Brain pericyte (primary cell): ENCODE measurements at places on chromosomes 7 and 10.

DNA sequence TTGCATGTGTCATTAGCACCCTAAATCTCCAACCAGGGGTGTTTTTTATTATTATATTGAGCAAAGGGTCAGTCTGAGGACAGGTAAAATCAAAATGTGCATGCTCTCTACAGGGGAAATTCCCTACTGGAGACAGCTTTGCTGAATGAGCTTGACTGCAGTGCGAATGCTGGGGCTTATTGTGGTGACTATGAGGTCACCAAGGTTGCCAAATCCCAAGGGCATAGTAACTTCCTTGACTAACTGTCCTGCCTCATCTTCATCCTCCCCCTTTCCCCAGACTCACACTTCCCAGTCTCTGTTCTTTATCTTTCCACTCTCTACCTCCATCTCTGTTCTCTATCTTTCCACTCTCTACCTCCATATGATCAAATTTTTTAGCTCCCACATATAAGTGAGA lies 22.9 kb upstream of the AOC1 start:
- DNase-seq = no peak

DNA sequence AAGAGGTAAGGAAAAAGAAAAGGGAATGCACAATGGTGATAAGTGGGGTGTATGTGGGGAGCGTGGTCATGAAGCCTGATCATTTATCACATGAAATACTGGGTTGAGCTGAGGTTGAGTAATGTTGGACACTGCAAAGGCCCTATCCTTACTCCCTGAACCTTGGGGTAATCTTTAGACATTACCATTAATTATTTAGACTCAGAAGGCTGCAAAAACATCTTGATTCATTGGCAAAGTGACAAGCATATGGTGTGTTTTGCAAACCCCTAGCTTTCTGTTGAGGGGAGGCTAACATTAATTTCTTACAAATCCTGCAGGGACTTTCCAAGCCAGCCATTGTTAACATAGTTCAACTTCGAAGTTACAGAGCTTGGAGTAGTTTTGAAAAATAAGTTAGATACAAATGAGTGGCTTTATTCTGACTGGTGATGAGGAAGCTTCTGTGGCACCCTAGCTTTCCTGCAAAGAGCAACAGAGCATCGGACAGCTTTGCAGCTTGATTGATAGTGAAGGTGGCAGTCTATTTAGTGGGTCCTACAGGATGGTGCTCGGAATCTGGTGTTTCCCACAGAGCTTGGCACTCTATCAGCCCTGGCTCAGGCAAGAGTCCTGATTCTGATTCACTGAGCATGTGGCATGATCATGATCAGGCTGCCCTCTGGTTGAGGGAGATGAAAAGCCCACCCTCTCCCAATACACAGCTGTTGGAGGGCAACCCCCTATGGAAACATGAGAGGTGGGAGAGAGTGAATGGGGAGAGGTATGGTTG lies 153.7 kb upstream of the NPVF start:
- no peak for DNase-seq

- no peak for DNase-seq
Observed at GRCh38 chr10:1199345-1199673, 143.1 kb downstream of the WDR37 start.

DNA sequence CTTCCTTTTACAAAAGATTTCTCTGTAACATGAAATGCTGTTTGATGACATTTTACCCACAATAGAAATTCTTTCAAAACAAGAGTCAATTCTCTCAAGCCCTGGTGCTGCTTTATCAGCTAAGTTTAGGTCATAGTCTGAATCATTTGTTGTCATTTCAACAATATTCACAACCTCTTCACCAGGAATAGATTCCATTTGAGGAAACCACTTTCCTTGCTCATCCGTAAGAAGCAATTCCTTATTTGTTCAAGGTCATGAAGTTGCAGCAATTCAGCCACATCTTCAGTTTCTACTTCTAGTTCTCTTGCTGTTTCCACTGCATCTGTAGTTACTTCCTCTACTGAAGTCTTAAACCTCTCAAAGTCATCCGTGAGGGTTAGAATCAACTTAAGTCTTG lies 315.3 kb downstream of the TYW1 start:
- DNase-seq = no peak

DNA sequence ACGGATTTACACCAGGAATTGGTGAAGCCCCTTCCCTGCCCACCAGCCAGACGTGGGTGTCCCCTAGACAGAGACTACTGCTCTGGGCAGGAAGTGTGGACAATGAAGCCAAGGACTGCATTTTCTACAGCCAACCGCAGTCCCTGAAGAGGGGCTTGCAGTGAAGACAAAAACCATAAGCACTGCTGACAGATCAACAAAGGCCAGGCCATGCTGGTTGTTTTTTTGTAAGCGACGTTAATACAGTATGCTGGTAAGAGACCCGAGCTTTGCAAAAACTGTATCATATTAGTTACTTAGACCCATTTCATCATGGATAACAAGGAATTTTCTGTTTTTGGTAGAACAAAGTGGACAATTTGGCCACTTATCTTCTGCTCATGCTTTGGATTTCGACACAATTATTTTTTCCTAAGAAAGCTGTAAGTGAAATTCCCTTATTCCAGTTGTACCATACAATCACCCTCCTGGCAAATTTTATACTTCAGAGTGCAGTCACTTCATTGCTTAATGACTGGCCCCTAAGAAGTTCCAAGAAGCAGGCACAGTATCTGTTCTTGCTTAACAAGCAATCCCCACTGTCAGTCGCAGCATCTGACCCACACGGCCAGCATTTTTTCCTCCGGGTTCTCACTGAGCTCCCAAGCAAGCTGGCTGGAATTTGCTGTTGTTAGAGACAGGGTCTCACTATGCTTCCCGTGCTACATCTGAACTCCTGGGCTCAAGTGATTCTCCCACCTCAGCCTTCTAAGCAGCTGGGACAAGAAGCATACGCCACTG lies 163.5 kb downstream of the PARD3 start:
- no peak for DNase-seq

DNA sequence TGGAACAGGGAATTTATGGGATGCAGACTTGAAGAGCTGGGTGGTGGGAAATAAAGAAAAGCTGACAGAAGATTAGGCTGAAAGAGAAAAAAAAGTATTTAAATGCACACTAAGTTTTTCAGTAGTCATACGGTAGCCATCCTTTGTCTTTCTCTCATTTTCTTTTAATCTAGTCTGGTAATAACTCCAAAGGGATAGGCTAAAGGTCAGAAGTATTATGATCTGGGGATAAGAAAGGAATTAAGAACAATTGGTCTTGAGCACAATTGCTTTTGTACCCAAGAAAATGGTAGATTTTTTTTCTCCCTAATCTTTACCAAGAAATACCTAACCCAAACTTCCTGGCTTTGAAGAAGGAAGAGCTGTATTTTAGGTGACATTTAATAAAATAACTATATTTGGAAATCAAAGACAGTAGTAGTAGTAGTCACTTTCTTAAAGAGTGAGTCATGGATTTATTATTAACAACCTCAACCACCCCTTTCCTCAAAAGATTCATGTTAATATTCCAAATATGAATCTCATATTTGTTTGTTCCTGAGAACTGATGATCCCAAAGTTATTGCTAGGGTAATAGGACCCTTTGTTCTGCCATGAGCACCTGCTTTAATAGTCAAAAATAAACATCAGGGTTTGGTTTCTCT lies 120.2 kb upstream of the ODAD2 start:
- no peak for DNase-seq

GRCh38 chr7:157397731-157398691 lies 61.2 kb downstream of the DNAJB6 start:
- no peak for DNase-seq

DNA sequence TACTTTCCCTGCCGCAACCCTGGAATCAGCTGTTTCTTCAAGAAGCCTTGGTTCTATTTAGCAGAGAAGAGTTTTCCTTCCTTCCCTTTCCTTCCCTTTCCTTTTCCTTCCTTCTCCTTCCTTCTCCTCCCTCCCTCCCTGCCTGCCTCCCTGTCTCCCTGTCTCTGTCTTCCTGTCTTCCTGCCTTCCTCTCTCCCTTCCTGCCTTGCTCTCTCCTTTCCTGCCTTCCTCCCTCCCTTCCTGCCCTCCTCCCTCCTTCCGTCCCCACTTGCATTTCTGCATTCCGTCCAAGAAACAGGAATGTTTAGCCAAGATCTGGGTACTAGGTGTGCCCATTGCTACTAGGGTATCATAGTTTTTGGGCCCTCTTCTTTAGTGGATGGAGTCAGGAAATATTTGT lies 21.9 kb downstream of the SND1 start:
- DNase-seq = no peak

DNA sequence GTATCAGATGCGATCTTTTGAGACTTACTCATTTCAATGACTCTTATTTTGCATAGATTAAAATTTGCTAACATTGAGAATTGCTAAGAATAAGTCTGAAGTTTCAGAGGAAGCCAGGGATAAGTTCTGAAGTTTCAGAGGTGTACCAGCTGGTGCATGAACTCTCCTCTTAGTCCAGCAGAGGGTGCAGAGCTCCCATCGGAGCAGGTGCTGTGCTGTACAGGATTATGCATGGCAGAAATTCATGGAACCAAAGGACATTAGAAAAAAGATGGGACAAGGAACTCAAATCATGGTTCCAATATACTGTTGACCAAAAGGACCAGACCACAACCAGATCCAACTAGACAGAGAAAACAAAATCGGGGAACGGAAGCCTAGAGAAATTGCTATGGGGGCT lies 41.9 kb downstream of the MGAM2 start:
- no peak for DNase-seq

DNA sequence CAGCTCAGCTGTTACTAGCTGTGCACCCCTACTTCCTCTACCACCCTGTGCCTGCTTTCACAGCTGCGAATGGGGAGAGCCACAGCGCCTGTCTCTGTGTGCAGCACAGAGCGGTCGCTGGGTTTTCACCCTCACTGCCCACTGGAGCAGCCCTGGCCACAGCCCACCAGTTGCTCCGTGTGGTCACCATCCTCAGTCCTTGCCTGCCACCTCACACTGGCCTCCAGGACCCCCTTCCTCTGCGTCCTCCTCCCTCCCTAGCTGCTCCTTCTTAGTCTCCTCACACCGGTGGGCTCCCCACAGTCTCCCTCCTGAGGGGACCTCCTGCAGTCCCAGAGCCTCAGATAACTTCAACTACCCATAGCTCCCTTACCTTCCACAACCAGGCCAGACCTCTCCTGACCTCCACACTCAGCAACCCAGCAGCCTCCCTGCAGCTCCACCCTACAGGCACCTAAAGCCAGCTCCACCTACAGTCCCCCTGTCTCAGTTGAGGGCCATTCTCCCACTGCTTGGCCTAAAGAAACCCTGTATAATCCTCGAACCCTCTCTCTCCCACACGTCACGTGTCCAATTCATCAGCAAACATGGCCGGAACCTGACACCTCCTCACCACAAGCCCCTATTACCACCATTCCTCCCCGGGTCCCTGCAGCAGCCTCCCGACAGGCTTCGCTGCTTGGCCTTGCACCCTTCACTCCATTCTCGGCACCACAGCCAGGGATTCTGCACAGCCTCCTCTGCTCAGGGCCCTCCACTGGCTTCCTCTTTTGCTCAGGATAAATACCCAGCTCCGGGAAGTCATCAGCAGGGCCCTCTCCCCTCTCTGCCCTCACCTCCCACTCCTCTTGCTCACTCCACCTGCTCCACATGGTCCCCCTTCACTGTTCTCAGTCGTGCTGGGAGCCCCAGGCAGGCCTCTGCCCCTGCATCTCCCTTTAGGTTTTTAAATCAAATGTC lies 28.1 kb downstream of the PLAC9 start:
- DNase-seq = no peak

DNA sequence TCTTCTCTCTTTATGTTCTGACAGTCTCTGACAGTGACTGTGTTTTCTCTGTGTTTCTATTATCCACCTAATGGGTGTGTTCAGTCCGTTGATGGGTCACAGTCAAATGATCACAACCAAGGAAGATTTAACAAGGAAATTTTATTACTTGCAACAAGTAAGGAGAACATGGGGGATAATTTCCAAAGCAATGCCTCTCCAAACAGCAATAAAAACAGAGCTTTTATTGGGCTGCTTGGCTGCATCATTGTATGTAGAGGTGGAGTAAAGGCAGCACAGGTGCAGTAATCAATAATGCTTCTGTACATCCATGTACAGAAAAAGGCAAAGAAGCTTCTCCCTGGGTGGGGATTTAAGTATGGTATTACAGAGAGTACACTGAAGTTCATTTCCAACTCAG lies 1525.6 kb downstream of the REEP3 start:
- no peak for DNase-seq

DNA sequence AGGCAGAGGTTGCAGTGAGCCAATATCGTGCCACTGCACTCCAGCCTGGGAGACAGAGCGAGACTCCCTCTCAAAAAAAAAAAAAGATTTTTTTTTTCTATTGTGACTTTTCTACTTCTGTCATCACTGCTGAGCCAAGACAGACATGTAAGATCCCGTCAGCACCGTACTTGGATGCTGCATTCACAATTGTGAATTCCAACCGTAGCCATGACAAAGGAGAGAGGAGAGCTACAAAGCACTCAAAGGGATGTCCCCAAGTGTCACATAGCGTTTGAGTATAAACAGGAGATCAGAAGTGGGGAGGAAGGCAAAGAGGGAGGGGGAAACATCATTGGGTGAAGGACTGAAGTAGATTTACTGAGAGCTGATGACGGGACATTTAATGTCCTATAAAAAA lies 144.2 kb downstream of the PRPF18 start:
- DNase-seq = no peak

- DNase-seq = no peak
Observed at GRCh38 chr7:39073432-39073831, 95.7 kb downstream of the POU6F2 start.

GRCh38 chr10:26199841-26200240 lies 16.7 kb upstream of the GAD2 start:
- no peak for DNase-seq

- DNase-seq = no peak
Observed at GRCh38 chr7:136143271-136143670, 166.1 kb upstream of the MTPN start.

DNA sequence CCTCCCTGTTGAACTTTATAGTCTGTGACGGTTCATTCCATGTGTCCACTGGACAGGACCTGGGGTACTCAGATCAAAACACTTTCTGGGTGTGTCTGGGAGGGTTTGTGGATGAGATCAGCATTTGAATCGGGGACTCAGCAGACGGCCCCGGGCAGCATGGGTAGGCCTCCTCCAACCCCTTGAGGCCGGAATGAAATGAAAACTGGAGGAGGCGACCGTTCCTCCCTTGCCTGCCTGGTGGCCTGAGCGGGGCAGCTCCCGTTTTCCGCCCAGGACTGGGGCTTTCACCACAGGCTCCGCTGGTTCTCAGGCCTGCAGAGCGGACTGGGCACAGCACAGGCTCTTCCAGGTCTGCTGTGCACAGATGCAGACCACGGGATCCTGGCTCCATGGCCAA lies 247.7 kb downstream of the MAD1L1 start:
- no peak for DNase-seq

GRCh38 chr7:5363729-5364128 lies 59.9 kb downstream of the TNRC18 start:
- DNase-seq = no peak

- peak; percentile 63 for DNase-seq
Observed at GRCh38 chr10:89613582-89613981, 31.5 kb downstream of the PANK1 start.

DNA sequence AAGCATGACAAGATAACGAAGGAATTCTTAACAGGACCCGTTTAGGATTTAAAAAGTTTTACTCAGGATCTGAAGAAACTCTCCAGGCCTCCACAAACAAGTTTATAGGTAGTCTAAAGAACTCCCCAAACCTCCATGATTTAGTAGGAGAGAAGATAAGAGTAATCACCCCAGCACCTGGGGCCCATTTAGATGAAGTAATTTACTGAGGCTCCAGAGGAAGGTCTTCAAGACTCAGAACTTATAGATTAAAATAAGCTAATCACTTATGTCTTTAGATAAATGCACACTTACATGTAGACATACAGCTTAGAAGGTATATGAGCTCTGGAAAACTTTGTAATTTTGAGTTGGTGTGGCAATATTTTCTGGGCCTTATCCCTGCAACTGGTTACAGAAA lies 123.8 kb downstream of the HBP1 start:
- DNase-seq = no peak
